ENCODE measurements at places on chromosomes 13 and 19.

DNA sequence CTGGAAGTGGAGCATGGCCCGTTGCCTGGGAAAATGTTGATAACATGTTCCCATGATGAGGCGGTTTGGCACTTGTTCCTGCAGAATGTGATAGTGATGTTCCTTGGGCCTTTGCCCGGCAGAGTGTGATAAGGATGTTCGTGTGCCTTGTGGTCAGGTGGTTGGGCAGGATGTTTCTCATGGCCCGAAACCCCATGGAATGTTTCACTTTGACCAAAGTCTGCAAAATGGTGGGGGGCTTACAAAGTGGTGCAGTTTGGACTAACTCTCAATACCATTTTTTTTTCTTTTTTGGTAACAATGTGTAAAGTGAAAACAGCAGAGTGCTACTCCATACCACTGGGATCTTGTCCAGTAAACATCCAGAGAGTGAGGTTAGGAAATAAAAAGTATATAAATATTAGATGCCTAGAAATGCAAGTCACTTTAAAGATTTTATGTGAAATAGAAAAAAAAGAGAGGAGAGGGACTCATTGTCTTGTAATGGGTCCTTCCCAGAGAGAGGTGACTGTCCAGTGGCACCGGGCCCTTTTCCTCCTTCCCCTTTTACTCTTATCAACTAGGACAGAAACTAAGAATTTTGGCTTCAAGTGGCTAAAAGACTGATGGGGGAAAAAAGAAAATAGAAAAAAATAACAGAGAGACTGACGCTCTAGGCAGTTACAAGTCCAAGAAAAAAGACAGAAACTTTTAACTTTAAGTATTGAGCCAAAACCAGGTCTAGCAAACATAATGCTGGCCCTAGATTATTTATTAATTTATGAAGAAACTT lies 5.7 kb downstream of the FPR3 start:
- no peak for DNase-seq

DNA sequence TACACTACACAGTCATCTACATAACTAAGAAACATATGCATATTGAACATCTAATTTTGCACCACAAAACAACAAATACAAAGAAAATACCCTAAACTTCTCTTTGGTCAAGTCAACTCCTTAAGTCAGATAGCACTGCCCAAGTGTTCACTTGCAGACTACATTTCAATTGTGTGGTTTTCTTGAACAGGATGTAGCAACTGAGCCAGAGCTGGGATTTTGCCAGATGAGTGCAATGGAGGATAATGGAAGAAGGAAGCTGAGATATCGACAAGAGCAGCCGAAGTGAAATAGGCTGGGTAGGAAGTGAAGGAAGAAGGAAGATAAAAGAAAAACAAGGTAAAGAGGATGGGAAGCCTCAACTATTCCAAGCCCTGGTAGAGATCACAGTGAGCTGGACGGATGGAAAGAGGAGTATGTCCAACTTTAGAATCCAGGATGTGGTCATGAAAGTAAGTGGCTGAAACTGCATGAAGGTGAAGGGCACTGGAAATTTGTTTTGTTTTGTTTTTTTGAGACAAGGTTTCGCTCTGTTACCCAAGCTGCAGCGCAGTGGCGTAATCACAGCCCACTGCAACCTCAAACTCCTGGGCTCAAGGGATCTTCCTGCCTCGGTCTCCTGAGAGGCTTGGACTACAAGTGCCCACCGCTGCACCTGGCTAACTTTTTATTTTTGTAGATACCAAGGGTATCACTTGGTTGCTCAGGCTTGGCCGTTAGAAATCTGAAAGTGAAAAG lies 15.0 kb downstream of the NUFIP1 start:
- no peak for DNase-seq

GRCh38 chr13:85997587-85997986 lies 198.4 kb upstream of the SLITRK6 start:
- no peak for DNase-seq

- no peak for DNase-seq
These were observed 22.1 kb downstream of the UPF1 start for GRCh38 chr19:18853755-18854427.

GRCh38 chr19:50705422-50706019 lies 14.1 kb downstream of the SHANK1 start:
- no peak for DNase-seq

DNA sequence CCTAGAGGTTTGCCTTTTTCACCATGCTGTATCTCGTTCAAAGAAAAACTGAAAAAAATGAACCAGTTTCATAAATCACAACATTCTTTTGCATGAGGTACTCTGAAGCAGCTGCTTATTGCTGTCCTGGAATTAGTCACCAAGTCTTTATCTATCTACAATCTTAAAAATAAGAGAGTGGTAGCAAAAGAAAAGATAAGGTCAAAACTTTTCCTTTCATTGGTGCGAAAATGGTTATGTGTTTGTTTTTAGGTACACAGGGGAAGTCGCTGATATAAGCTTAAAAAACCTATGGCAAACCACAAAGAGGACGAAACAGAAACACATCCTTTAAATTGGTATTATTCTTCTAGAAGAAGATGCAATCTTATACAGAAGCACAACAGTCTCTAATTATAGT lies 20.7 kb downstream of the OBI1 start:
- DNase-seq, result no peak
